AG04450 (cell line): ENCODE measurements at places on chromosomes 6 and 20.

DNA sequence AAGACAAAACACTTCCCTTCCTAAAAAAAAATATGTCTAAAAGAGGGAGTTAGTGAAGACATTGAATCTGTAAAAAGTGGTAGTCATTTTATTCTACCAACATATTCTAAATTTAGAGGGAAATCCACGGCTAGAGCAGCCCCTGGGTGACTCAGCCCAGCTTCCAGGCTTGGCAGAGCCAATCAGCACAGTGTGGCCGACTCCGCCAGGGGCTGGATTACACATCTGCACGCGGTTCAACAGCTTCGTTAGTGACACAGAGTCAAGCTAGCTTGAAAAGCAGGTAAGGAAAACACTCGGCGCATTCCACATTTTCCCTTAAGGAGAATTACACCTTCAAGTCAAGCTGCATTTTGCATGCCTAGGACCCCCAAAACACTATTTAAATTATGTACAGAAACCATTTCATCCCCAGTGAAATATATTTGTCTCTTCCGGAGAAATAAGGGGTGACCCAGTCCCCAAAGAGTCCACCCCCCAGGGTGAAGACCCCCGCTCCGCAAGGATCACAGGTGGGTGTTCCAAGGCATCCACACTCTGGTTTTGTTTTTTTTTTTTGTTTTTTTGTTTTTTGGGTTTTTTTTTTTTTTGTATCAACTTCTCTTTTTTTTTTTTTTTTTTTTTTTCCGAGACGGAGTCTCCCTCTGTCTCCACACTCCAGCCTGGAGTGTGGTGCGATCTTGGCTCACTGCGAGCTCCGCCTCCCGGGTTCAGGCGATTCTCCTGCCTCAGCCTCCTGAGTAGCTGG lies 58.4 kb upstream of the ARID1B start:
- no peak for DNase-seq

- DNase-seq: no peak
Observed at GRCh38 chr20:50409495-50409894, 100.7 kb upstream of the PTPN1 start.

DNA sequence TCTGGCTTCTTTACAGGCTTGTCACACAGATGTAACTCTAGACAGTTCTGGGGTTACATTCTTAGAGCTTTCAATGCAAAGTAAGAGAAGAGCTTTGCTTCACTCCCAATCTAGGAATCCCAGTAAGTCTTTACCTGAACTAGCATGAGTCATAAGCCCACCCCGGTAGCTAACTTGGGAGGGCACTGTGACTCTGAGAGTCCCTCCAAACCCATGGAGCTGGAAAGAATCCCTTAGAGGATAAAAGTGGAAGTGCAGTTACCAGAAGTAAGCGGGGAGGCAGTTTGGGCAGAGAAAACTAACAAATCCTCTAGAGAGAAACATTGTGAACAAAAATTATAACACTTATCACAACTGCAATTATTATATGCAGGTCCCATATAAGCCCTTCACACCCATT lies 84.0 kb upstream of the SMLR1 start:
- no peak for DNase-seq

- DNase-seq: no peak
Observed at GRCh38 chr6:163228041-163228440, 186.5 kb upstream of the QKI start.

- no peak for DNase-seq
Observed at GRCh38 chr20:9686866-9687265, 152.0 kb downstream of the PAK5 start.

- no peak for DNase-seq
Observed at GRCh38 chr6:160634706-160635105, 29.4 kb downstream of the LPA start.

- DNase-seq: no peak
Observed at GRCh38 chr6:153804755-153805330, 234.2 kb upstream of the OPRM1 start.

DNA sequence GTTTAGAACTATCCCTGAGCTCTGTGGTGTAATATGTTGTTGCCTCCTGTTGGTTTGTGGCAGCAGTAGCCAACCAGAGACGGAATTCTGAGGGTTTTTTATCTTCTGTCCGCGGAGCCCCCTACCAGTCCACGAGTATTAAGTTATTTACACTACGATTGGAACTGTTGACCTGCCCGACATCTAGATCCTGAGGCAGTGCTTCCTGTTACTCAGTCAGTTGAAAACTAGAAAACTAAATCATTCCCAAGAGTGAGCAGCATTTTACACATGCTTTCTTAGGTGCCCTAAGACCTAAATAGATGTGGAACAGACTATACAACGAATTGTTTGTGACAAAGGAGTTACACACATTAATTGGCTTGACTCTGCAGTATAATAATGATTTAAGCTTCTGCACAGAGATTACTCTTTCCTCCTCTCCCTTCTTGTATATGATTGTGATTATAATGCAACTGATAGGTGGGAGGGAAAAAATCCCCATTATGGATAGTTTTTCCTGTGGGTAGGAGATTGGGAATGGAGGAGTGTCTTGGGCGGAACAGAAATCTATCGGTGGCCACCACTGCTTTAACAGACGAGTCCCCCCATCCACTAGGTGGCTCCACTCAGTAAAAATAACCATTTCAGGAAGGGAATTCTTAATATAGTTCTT lies 1.7 kb downstream of the LOC128125822 start:
- no peak for DNase-seq

- no peak for DNase-seq
Observed at GRCh38 chr6:88921734-88922133, 41.7 kb downstream of the RNGTT start.

- DNase-seq: no peak
Observed at GRCh38 chr6:27812078-27812804, 100.0 kb downstream of the OR2B2 start.

DNA sequence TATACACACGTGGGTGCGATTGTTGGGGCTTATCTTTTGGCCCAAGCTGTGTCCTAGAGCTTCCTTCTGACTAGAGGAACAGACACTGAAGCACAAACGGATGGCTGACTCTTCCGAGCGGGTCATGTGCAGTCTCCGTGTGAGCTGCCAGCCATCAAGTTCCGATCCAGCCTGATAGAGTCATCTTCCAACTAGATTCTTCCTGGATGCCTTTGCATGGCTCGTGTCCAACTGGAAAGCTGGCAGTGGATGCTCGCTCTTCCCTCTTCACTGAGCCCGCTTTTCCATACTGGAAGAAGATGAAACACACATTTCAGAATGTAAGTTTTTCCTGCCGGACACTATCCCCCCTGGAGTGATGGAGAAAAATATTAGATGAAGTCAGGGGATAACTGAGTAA lies 148.1 kb downstream of the SCML4 start:
- no peak for DNase-seq

GRCh38 chr20:46787991-46788762 lies 78.7 kb downstream of the SLC2A10 start:
- DNase-seq: no peak

- DNase-seq: no peak
Observed at GRCh38 chr20:11443382-11444119, 474.1 kb upstream of the BTBD3 start.

DNA sequence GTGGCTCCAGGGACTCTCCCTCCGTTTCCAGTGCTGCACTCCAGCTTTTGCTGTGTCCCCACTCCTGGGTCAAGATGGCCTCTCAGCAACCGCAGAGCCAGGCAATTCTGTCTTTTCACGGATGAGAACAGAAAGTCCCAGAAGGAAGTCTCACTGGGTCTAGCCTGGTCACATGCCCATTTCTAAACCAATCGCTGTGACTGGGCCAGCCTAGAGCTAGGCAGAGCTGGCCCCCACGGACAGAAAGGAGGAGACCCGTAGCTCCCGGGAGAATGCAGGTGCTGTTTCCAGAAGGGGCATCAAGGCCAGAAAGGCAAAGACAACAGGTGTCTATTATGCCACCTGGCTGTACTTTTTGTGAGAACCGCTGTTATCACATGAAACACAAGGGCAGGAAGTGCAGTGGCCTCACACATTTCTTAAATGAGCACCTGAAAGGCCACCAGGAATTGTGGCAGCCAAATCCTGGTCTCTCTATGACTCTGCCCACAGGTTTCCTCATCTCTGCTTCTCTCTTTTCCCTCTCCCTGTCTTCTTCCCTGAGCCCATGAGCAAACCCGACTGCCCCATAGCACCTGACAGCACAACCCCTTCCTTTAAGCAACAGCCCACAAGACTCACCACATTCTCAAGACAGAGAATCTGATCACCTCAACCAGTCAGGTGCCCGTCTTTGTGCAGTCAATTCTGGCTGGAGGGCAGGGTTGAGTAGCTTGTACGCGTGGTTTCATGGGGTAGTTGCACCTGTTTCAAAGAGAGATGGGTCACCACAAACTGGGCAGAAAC lies 37.1 kb upstream of the B4GALT5 start:
- no peak for DNase-seq

GRCh38 chr6:139146317-139146726 lies 11.4 kb downstream of the HECA start:
- no peak for DNase-seq

- DNase-seq: no peak
Observed at GRCh38 chr6:126066053-126067048, 80.0 kb downstream of the TRMT11 start.

- DNase-seq: no peak
Observed at GRCh38 chr6:93894521-93894920, 475.2 kb upstream of the EPHA7 start.

DNA sequence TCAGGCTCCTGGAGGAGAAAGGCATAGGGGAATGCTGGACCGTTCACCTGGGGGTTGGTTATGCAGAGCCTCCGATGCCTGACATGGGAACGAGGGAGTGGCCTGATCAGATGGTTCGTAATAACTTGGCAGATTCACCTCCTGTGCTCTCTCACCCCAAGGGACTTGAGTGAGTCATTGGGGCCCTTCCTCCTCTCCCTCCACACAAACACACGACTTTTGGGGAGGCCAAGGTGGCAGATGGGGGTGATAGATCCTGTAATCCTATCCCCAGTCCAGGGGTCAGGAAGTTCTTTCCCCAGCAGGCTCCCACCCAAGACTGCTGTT lies 45.6 kb upstream of the ARFGEF2 start:
- no peak for DNase-seq

DNA sequence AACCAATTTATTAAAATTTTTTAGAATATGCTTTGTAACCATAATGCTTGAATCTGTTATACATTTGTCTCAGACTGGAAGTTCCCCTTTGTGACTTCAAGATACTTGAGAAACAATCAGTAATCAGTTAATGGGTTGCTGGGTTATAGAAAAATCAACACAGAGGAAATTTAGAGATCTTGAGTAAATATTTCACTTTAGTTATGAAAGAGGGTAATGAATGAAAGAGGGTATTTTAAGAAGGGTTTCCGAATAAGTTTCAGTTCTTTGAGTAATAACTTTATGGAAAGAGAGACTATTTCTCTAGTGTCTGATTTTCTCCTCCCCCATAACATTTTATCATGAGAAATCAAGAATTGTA lies 21.4 kb downstream of the ZFAND3 start:
- no peak for DNase-seq

DNA sequence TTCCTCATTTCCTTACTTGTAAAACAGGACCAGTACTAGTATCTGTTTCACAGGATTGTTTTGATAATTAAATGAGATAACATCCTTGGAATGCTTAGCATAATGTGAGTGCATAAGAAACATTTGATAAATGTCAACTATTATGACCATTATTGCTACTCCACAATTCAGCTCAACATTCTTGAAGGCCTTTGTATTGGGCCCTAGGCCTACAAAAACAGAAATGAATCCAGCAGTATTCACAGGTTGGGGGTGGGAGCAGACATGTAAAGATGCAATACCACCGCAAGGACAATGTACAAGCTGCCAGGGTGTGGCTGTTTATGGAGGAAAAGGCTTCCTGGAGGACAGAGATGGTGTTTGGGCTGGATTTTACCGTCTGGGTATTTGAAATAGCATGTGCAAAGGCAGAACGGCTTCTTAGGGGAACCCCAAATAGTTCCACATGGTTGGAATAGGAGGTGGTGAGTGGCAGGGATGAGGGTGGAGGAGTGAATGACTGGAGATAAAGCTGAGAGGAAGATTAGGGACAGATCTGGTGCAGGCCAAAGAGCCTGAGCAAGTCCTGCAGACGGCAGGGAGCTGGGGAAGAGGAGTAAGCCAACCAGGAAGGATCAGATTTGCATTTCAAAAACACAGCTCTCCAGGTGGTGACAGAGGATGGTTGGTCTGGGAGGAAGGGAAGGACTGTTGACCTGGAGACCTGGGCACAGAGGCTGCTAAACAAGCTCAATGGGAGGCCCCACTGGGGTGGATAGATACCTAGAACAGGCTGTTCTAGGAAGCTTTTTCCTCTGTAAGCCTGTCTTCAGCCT lies 57.0 kb upstream of the EPB41L1 start:
- DNase-seq: no peak

DNA sequence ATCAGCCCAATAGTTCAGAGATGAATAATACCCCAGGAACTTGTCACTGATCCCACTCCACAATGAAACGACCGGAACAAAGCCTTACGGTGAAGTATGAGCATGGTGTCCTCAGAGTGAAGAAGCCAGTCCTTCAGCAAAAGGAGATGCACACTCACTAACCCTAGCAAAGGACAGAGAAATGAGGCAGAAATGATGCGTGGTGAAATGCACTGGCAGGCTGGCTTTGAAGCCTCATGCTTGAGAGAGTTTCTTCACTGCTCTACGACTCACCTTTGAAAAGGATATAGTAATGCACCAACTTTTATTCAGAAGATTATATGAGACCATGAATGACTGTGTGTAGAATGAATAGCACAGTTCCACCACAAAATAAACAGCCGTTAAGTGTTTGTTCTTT lies 74.8 kb downstream of the PHACTR1 start:
- DNase-seq: no peak

DNA sequence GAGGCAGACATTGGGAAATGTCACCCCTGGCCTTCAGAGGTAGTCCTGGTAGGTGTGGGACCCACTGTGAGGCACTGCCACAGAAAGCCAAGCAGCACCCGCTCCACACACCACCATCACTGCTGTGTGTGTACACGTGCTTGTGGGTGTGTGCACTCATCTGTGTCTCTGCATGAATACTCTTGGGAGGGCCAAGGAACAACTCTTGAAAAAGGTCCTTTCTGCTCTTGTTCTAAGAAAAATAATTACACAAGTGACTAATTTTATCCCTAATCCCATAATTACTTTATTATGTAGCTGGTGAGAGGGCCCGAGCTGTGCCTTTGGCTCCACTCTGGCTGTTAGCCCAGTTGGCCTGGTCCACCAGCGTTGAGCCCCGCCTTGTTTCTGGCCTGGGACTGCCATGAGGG lies 21.7 kb upstream of the EPB41L1 start:
- no peak for DNase-seq

- no peak for DNase-seq
Observed at GRCh38 chr6:111032484-111033140, 50.8 kb downstream of the RPF2 start.

- DNase-seq: no peak
Observed at GRCh38 chr6:119856136-119856535, 506.6 kb upstream of the MAN1A1 start.

- DNase-seq: peak; percentile 50
Observed at GRCh38 chr6:12289933-12290820, at the start of gene EDN1. EDN1 (plus strand) TSS chr6:12290361; CDS start chr6:12290630, 269 bp downstream.

- no peak for DNase-seq
Observed at GRCh38 chr6:149983145-149983544, 19.4 kb downstream of the ULBP1 start.
